Progenitor cell of endocrine pancreas (in vitro differentiated cells): ENCODE measurements at places on chromosomes 6 and 20. TPM values are rescaled to one million over a fixed set of nuclear protein-coding genes. Genes with fewer than 3 reads are reported as not detected.

- no peaks in the 10 kb centered on the region for H3K4me1 ChIP-seq
- no peak overlapping the region for H3K4me3 ChIP-seq
- H3K27ac ChIP-seq = no peak overlapping the region
- H3K36me3 ChIP-seq = no peaks in the 10 kb centered on the region
Measured at GRCh38 chr20:6525447-6526303, 241.8 kb upstream of the BMP2 start.

- H3K4me3 ChIP-seq = no peak overlapping the region
- peaks cover 42% of the 10 kb centered on the region for H3K36me3 ChIP-seq
- H3K4me1 ChIP-seq = peaks cover 6% of the 10 kb centered on the region
- H3K27me3 ChIP-seq = no peaks in the 10 kb centered on the region
- no peak for DNase-seq
- H3K27ac ChIP-seq = no peak overlapping the region
Measured at GRCh38 chr6:85581572-85581971, 12.1 kb downstream of the SNX14 start.

GRCh38 chr20:49273696-49274277, 4.1 kb downstream of the ZNFX1 start:
- no peaks in the 10 kb centered on the region for H3K27me3 ChIP-seq
- DNase-seq = no peak
- no peak overlapping the region for H3K4me3 ChIP-seq
- no peak overlapping the region for H3K27ac ChIP-seq
- peaks cover 9% of the 10 kb centered on the region for H3K4me1 ChIP-seq
- peaks cover 34% of the 10 kb centered on the region for H3K36me3 ChIP-seq

DNA sequence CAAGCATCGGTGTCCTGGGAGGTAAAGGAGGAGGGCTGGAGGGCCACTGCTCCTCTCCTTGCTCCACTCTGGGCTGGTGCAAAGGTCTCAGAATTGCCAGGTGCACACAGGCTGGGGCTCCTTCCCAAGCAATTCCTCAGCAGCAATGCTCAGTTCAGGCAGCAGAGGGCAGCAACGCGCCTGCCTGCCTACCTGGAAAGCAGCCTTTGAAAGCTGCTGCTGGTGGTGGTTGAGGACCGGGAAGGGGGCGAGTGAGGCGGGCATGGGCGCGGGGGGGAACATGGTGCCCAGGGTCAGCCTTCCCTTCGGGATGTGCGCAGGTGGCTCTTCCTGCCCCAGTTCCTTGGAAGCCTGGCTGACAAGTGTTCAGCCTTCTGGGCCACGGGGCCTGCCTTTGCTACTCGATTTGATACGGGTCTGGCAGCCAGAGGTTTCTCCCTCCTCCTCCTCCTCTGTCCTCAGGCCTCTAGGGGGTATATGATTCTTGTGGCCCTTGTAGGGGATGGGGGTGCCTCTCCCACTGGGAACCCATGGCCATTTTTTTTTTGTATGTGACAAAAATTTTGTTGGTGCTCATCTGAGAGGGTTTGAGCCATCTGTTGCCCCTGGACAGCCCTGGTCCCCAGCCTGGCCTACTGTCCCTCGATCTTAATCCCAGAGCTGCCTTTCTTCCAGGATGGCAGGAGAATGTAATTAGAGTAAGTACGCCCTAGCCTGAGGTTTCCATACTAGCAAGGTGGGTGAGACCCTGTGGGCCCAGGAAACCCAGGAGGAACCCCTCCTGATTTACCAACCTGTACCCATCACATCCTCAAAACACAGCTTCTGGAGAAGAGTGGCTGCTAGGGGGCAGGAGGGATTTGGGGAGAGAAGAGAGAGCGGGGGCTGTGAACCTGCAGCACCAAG, 20.1 kb downstream of the MRPS18A start:
- peaks cover 12% of the 10 kb centered on the region for H3K4me1 ChIP-seq
- H3K27me3 ChIP-seq = peaks cover 7% of the 10 kb centered on the region
- DNase-seq = peak; percentile 90
- peak overlapping the region; percentile 69 for H3K27ac ChIP-seq
- no peaks in the 10 kb centered on the region for H3K36me3 ChIP-seq
- H3K4me3 ChIP-seq = peak overlapping the region; percentile 45

DNA sequence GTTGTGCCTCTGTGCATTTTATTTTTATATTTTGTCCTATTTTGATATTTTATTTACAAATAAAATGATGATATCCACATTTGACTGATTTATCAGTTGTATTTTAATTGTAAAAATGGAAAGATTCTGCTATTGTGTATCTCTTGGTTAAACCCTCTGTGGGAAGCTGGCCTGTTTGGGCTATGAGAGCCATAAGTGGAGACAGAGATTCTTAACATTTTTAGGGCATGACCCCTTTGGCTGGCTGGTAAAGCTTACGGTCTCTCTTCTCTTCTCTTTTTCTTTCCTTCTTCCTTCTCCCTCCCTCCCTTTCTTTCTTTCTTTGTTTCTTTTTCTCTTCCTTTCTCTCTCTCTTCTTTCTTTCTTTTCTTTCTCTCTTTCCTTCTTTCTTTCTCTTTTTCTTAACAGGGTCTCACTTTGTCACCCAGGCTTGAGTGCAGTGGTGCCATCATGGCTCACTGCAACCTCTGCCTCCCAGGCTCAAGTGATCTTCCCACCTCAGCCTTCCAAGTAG, 172.3 kb upstream of the CDYL start:
- no peaks in the 10 kb centered on the region for H3K27me3 ChIP-seq
- no peak overlapping the region for H3K4me3 ChIP-seq
- H3K4me1 ChIP-seq = peaks cover 12% of the 10 kb centered on the region
- H3K36me3 ChIP-seq = no peaks in the 10 kb centered on the region
- DNase-seq = no peak

- H3K4me3 ChIP-seq = no peak overlapping the region
- no peaks in the 10 kb centered on the region for H3K36me3 ChIP-seq
Measured at GRCh38 chr20:46694484-46694883, 5.2 kb upstream of the TP53RK start.

DNA sequence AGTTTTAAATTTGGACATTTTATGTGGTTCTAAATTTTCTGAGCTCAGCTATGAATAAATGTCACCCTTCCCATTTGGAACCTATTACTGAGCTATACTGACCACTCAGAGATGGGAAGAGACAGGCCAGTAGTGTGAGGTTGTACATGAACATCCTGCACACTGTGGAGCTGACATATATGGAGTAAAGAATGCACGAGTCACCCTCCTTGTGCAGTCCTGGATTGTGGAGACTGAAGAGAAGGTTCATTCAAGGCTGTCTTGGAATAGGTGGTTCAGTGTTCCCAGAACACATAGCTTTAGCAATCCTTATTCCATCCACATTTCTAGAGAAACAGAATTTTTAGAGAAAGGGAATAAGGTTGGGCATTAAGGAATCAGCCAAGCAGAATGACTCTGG, 50.3 kb upstream of the OGFRL1 start:
- no peak overlapping the region for H3K4me3 ChIP-seq
- no peaks in the 10 kb centered on the region for H3K27me3 ChIP-seq
- no peaks in the 10 kb centered on the region for H3K4me1 ChIP-seq

RSPH4A gene
- 5.4 and 6.3 TPM in 2 replicates for total RNA-seq
